Common myeloid progenitor, CD34-positive (primary cell): ENCODE measurements at places on chromosomes 2 and 18.

DNA sequence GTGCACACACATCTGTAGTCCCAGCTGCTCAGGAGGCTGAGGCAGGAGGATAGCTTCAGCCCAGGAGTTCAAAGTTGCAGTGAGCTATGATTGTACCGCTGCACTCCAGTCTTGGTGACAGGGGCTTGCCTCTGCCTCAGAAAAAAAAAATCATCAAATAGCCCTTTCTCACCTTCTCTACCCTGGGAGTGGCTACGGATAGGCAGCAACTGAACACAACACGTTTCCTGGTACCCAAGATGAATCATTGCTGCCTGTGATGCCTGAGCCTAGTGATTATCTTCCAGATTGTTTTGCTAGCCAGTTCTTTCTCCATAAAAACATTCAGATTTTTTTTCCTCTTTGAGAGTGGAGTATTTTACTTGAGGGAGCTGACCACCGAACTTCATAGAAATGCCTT lies 13.5 kb downstream of the INPP4A start:
- H3K36me3 ChIP-seq: no peaks in the 10 kb centered on the region
- peaks cover 77% of the 10 kb centered on the region for H3K4me1 ChIP-seq
- no peak overlapping the region for H3K27ac ChIP-seq
- H3K4me3 ChIP-seq: no peak overlapping the region
- no peaks in the 10 kb centered on the region for H3K27me3 ChIP-seq

GRCh38 chr2:3293221-3293620 lies 84.4 kb downstream of the EIPR1 start:
- H3K27ac ChIP-seq: no peak overlapping the region
- H3K27me3 ChIP-seq: no peaks in the 10 kb centered on the region
- H3K4me3 ChIP-seq: no peak overlapping the region
- no peaks in the 10 kb centered on the region for H3K36me3 ChIP-seq
- H3K4me1 ChIP-seq: no peaks in the 10 kb centered on the region

DNA sequence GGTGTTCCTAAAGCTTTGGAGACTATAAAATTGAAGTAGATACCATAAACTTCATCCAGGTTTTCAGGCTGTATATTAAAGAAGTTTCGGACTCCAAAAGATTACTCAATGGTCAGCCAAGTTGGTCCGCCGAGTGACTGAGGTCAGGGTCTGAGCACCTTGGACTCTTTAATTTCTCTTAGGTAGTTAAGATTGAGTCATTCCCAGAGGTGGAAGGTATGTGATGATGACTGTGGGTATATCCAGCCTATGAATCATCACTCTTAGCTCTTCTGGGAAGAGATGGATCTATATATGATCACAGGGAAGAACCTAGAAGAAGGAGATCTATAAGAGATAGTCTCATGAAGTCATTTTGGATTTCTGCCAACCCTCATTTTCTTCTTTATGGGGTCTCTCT lies 3.3 kb downstream of the ITGA6 start:
- DNase-seq: no peak
- no peaks in the 10 kb centered on the region for H3K36me3 ChIP-seq
- no peaks in the 10 kb centered on the region for H3K27me3 ChIP-seq

DNA sequence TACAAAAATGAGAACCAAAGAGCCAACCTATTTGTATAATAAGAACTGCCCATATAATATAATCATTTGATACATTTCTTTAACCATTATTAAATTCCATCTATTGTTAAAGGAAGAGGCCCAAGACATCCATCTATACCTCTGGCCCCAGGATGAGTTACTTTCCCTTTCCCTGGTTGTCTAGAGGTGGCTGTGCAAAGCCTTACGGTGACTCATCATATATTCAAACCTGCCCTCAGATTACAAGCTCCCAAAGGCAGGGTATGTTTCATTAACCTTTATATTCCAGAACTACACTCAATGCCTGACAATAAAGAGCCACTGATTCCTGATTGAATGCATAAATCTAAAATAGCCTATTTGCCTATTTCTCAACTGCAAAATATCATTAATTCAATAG lies 105.8 kb upstream of the PID1 start:
- no peaks in the 10 kb centered on the region for H3K4me1 ChIP-seq
- no peaks in the 10 kb centered on the region for H3K36me3 ChIP-seq
- no peak for DNase-seq
- no peak overlapping the region for H3K4me3 ChIP-seq

GRCh38 chr2:241563981-241564595 lies 5.5 kb downstream of the BOK start:
- no peaks in the 10 kb centered on the region for H3K36me3 ChIP-seq
- H3K27me3 ChIP-seq: peaks cover 33% of the 10 kb centered on the region
- no peak overlapping the region for H3K27ac ChIP-seq
- no peak overlapping the region for H3K4me3 ChIP-seq

- DNase-seq: no peak
- peaks cover 8% of the 10 kb centered on the region for H3K4me1 ChIP-seq
- no peaks in the 10 kb centered on the region for H3K36me3 ChIP-seq
- H3K27ac ChIP-seq: no peak overlapping the region
Observed at GRCh38 chr2:197800091-197800490, 4.3 kb upstream of the PLCL1 start.

DNA sequence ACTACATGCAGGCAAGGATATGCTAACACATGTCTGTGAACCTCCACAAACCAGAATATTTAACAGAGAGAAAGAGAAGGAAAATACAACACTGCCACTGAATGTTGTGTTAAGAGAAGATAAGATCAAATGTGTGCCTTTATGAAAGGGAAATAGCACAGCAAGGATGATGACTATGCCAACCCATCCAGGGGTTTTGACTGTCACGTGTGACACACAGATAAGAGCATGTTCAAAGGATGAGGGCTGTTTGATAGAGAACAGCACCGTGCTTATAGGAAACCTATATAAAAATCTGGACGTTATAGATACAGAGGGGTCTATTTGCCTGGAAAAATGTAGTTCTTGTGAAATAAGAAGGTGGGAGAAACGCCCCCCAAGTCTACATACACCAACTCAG lies 911.8 kb downstream of the CPS1 start:
- no peak for DNase-seq
- no peak overlapping the region for H3K27ac ChIP-seq
- H3K27me3 ChIP-seq: no peaks in the 10 kb centered on the region
- H3K36me3 ChIP-seq: no peaks in the 10 kb centered on the region

DNA sequence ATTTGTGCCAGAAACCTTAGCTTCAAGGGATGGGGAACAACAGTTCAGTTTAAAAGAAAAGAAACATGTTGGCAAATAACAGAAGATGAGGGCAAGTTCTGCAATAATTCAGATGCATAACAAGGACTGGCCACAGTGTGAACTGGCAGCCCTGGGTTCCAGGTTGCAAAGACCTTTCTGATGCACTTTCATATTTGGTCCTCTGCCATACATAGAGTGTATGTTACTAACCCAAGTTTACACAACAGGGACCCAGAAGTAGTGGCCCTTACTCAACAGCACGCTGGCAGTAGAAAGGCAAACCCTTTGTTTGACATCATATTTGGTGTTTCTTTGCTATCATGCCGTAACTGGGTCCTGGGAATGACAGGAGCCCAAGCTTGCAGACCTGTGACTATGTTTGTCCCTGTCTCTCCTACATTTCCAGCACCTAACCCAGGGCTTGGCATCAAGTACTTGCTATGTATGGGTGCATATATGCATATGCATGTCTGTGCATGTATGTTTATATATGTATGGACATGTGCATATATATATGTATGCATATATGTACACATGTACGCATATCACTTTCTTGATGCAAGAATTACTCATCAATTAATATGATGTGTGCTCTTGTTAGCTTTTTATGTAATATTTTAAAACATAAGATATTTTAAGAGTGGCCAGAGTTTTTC lies 94.3 kb downstream of the MBP start:
- no peak overlapping the region for H3K4me3 ChIP-seq
- H3K27me3 ChIP-seq: no peaks in the 10 kb centered on the region
- DNase-seq: no peak
- H3K27ac ChIP-seq: no peak overlapping the region

DNA sequence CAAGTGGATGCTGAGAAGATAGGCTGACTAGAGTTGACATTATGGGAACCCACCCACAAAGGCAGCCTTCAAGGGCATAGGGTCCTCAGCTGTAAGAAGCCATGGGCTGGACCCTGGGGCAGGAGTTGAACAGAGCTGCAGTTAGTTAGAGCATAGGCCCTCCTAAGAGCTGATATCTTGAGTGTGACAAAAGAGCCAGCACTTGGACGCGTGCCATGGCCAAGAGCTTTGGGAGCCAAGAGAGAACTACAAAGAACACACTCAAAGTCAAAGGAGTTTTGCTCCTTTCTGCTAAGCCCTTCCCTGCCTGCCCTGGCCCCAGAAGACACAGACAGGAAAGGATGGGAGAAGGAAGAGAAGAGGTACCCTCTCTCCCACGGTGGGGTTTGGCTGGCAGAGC lies 29.9 kb upstream of the AGAP1 start:
- peaks cover 2% of the 10 kb centered on the region for H3K27me3 ChIP-seq
- H3K27ac ChIP-seq: no peak overlapping the region
- DNase-seq: no peak
- H3K4me3 ChIP-seq: no peak overlapping the region
- no peaks in the 10 kb centered on the region for H3K4me1 ChIP-seq

- H3K4me1 ChIP-seq: no peaks in the 10 kb centered on the region
- H3K27me3 ChIP-seq: no peaks in the 10 kb centered on the region
- no peak for DNase-seq
- no peak overlapping the region for H3K27ac ChIP-seq
- no peaks in the 10 kb centered on the region for H3K36me3 ChIP-seq
Observed at GRCh38 chr2:229652796-229653195, 61.6 kb downstream of the DNER start.

DNA sequence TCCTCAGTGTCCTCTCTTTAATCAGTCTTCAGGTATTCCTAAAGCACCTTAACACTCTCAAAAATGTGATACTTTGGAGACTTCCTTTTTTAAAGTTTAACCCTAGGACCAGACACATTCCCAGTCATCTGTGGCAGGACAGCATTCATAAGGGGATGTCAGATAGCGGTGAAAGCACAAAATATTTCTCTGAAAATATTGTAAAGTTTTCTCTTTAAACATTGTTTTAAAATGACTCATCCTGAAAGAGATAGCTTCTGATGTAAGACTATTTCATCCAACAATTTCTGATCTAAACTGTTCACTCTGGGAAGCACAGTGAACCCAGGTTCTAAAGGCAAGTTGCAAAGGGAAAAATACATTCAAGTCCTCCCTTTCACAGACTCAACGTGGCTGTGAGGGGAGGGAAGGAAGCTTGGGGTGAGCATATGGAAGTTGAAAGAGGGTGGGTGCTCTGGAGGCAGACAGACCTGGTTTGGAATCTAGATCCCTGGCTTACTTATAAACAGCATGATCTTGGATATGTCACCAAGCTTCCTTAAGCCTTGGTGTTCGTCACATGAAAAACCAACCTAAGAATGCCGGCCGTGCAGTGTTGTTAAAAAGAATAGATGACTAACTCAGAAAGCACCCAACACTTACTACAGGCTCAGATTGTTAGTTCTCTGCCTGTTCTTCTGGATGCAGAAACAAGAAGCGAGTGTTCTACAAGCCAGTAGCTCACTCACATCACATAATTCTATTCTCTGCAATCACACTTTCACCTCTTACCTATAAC lies 12.1 kb downstream of the GALNT14 start:
- peaks cover 9% of the 10 kb centered on the region for H3K36me3 ChIP-seq
- peaks cover 6% of the 10 kb centered on the region for H3K4me1 ChIP-seq
- H3K4me3 ChIP-seq: no peak overlapping the region
- no peaks in the 10 kb centered on the region for H3K27me3 ChIP-seq

GRCh38 chr2:145752091-145752806 lies 1232.3 kb upstream of the ZEB2 start:
- H3K4me1 ChIP-seq: peaks cover 54% of the 10 kb centered on the region
- no peaks in the 10 kb centered on the region for H3K36me3 ChIP-seq
- DNase-seq: peak; percentile 86

DNA sequence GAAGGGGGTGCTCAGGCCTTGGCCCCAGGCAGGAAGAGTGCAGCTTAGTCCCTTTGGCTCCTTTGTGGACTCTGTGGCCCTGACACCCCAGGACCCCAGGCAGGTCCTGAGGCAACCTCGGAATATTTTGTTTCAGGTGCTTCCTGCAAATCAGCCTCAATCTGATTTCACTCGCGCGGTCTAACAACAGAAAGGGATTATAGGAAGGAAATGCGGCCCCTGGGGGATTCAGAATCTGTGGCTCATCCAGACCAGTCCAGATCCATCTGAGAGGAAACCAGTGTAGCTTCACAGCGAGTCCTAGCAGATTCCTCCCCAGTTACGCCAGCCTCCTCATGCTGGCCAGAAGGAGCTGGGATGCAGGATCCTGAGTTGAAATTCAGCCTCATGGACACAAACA lies 59.5 kb upstream of the YWHAQ start:
- H3K36me3 ChIP-seq: no peaks in the 10 kb centered on the region

DNA sequence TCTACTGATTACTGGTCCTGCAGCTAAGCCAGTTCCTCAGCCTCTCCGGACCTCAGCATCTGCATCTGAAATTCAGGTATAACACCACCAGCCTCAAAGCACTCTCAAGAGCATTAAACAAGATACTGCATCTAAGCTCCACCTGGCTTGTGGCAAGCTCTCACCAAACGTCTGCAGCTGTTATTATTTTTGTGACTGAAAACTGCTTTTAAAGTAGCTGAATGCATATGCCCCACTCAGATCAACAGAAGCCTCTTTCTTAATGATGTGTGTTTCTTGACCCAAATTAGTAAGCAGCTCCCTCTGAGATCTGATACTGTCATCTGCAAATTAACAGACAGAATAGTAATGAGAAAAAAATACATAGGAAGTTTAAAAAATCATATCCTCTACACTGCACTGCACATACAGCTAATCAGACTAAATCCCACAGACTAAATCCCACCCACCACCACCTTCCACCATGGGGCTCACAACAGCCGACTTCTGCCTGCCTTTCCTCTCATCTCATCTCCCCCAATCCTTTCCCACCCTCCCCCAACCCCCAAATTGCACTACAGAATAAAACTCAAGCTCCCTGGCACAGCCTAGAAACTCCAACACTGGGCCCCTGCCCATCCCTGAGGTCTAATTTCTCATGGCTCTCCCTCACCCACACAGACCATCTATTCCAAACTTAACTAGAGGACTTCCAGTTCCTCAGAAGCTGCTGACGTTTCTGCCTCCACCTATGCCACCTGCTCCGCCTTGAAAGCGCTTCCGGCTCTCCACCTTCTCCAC lies 52.9 kb downstream of the TMEM163 start:
- H3K4me1 ChIP-seq: peaks cover 41% of the 10 kb centered on the region
- H3K27me3 ChIP-seq: no peaks in the 10 kb centered on the region
- H3K4me3 ChIP-seq: no peak overlapping the region
- H3K27ac ChIP-seq: no peak overlapping the region
- DNase-seq: no peak

GRCh38 chr2:127614246-127614645 lies 31.7 kb upstream of the GPR17 start:
- H3K27ac ChIP-seq: no peak overlapping the region
- no peak overlapping the region for H3K4me3 ChIP-seq
- peaks cover 29% of the 10 kb centered on the region for H3K4me1 ChIP-seq

- no peak overlapping the region for H3K27ac ChIP-seq
- DNase-seq: no peak
- peaks cover 7% of the 10 kb centered on the region for H3K4me1 ChIP-seq
- no peaks in the 10 kb centered on the region for H3K27me3 ChIP-seq
- peaks cover 5% of the 10 kb centered on the region for H3K36me3 ChIP-seq
- H3K4me3 ChIP-seq: no peak overlapping the region
Observed at GRCh38 chr2:186637497-186637800, 47.6 kb downstream of the ITGAV start.
